Cortex of kidney (tissue), 1 donor: ENCODE measurements at places on chromosomes 1 and 21.

DNA sequence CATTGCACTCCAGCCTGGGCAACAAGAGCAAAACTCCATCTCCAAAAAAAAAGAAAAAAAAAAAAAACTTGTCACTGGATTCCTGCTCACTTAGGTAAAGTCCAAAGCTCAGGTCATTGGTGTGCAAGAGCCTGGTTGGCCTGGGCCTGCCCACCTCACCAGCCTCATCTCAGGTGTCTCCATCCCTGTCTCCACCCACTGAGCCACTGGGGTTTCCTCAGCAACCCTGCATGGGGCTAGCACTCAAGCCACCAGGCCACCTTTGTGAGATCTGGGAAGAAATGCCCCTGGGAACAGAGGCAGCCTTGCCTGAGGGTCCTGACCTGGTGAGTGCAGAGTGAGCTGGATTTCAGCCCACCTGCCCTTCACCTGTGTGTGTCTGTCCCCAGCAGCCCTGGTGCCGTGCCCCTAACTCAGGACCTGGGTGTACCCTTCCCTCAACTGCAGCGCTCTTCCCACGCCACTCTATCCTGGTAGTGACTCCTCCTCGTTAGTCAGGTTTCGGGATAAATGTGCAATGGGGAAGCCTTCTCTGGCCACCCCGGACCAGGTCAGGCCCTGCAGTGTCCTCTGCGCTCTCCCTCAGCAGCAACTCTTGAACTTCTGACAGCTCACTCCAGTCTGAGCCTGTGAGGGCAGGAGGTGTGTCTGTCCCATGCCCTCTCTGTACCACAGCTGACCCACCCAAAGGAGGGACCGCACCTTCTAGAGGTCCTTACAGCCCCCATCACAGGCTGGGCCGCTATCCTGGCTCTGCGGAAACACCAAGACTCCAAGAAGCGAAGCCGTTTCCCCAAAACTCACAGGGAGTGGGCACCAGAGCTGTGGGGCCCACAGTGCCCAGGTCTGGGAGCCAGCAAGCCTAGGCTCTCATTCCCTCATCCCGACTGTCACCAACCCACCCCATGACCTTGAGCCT lies 3.3 kb downstream of the PDZK1IP1 start:
- DNase-seq: no peak

- no peak for DNase-seq
These were observed 330.7 kb downstream of the LMX1A start for GRCh38 chr1:165025805-165026204.

- no peak for DNase-seq
These were observed 13.4 kb upstream of the S100A10 start for GRCh38 chr1:152007047-152007446.

- DNase-seq: no peak
These were observed 14.1 kb upstream of the ACTL8 start for GRCh38 chr1:17741052-17741451.
